ENCODE measurements at places on chromosomes 5 and 9. TPM values are rescaled to one million over a fixed set of nuclear protein-coding genes. Genes with fewer than 3 reads are reported as not detected.

The ACSL6 gene
- not detected for total RNA-seq

The LPCAT1 gene
- total RNA-seq: 67.7 TPM

The ARL14EPL gene
- 0.89 TPM for total RNA-seq

The FOXD4L6 gene
- 0.11 TPM for total RNA-seq

The FBXO4 gene
- 11.1 TPM for total RNA-seq

The SLC36A2 gene
- total RNA-seq: not detected

The NCS1 gene
- total RNA-seq: 54.2 TPM

The OR13C2 gene
- total RNA-seq: not detected

The SPATA31E1 gene
- under 0.01 TPM for total RNA-seq

The PCDHA9 gene
- total RNA-seq: 0.11 TPM
